ENCODE measurements at places on chromosomes 1 and 21.

DNA sequence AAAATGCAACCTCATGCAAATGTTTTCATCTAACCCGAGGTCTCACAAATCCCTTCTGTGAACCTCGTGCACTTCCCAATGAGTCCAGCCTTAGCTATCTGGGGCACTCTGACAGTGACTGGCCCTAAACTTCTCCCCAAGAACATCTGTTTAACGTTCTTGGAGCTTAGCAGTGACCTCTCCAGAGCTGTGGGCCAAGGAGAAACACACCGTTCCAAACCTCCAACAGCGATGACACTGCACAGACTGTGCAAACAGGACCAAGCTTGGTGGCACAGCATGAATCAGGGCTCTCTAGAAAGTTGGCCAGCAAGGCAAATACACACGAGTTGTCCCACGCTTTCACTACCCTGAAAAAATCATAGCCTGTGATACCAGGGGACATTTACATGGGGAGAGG is 15.8 kb downstream of the BEND5 start:
- no peak for DNase-seq

GRCh38 chr1:175208773-175209492 is 16.4 kb upstream of the KIAA0040 start:
- no peak for DNase-seq

DNA sequence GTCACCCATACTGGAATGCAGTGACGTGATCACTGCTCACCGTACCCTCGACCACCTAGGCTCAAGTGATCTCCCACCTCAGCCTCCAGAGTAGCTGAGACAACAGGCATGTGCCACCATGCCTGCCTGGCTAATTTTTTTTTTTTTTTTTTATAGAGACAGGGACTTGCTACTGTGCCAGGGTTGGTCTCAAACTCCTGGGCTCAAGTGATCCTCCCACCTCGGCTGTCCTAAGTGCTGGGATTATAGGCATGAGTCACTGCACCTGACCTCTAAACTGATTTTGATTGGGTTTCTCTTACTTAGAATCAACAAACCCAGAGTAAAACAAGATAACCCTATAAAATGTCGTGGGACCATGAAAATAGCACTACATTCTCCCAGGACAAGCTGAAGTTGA is 112.0 kb downstream of the UBE2U start:
- DNase-seq: no peak

- DNase-seq: no peak
These were observed 146.2 kb upstream of the IRF2BP2 start for GRCh38 chr1:234756066-234756774.

- no peak for DNase-seq
These were observed 108.9 kb upstream of the POGK start for GRCh38 chr1:166730299-166730888.

DNA sequence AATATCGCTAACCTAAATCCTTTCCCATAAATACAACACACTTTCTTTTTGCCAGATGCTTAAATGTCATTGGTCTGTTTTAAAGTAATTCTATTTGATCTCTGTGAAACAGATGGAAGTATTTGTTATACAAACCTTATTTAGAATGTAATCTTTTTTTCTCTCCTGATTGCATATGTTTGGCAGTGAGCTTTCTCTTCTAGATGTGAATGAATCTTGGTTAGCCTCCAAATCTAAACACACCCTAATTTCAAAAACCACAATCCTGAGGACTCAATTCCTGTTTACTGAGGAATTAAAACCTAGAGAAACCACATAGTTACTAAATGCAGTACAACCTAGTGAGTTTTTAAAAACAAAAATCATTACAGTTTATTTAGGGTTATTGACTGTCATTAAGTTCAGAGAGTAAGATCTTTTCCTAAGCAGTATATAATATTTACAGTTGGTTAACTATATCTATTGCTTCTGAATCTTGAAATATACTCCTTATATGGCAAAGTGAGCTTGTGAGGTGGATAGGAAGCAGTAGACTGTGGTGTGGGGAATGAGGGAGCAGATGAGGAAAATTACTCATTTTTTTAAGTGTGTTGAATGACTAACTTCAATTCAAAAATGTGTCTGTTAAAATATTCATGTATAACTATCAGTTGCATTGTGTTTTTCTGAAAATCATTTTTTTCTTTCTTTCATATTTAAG is 218.7 kb downstream of the FMN2 start:
- DNase-seq: no peak

GRCh38 chr1:7366286-7366954 is 404.7 kb upstream of the VAMP3 start:
- DNase-seq: no peak

DNA sequence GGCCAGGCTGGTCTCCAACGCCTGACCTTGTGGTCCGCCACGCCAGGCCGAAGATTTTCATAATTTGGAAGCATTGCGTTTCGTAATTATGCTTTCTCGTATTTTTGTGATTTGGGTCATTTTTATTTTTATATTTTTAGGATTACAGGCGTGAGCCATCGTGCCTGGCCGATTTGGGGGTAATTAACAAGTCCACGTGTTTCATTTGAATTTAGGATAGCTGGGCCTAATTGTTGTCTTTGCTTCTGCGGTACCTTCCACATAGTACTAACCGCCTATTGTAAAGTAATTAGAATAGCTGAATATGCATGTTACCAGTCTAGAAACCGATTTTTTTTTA is 1.0 kb downstream of the RCC1 start:
- no peak for DNase-seq

GRCh38 chr21:34724857-34725195 is 56.0 kb downstream of the CLIC6 start:
- DNase-seq: no peak

GRCh38 chr1:171611306-171611705 is 10.7 kb upstream of the MYOCOS start:
- no peak for DNase-seq

- DNase-seq: no peak
These were observed 200.4 kb downstream of the DNM3 start for GRCh38 chr1:172041742-172042141.

GRCh38 chr1:222310836-222311235 is 237.1 kb downstream of the HHIPL2 start:
- no peak for DNase-seq

- no peak for DNase-seq
These were observed 17.6 kb downstream of the ESRRG start for GRCh38 chr1:216705676-216706075.

GRCh38 chr1:160911925-160912324 is 26.9 kb upstream of the ITLN1 start:
- DNase-seq: no peak

DNA sequence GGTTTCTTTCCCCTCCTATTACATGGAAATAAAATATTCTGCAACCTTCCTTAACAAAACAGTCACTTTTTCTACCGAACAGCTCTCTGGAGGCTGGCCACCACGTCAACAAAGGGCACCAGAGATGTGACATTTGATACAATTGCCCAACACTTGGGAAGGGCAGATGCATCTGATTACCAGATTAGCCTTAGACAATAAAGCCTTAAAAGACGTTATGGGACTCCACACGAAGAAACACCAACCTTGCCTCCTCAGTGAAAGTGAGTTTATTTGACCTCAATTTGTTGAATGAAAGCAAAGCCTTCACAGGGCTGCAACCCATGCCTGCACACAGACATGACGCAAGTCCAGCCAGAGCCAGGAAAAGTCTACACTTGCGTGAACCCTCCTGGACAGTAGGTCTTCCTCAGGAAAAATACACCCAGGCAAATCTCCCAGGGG is 136.1 kb downstream of the TGFBR3 start:
- no peak for DNase-seq

DNA sequence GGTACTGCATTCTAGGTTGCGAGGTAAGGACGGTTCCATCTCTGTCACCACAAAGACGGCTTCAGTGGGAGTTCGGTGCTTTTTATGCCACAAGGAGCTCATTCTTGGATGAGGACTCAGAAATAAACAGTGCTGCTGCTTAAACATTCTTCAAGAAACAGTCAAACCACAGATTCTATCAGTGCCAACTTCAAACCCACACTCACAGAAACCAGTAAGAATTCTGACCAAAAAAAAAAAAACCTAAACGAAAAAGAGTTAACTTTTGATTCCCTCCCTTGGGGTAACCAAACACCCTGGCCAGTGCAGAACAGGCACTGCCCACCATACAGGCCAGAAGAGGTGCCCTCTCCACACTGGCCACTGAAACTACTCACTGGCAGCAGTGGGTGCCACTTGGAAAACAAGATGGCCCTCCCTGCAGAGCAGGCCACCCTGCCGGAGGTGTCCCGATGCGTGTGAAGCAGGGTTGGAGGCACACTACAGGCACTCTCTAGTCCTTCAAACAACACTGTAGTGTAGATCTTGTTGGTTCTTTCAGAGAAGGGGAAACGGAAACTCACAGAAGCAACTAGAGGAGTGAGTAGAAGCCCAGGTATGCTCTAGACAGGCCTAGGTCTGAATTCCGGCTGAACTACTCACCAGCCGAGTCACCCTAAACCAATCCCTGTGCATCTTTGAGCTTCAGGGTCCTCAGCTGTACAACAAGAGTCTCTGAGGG is 87.3 kb upstream of the TLR5 start:
- no peak for DNase-seq

All from Calu3 (cell line).